ENCODE measurements at places on chromosomes 3 and 15.

DNA sequence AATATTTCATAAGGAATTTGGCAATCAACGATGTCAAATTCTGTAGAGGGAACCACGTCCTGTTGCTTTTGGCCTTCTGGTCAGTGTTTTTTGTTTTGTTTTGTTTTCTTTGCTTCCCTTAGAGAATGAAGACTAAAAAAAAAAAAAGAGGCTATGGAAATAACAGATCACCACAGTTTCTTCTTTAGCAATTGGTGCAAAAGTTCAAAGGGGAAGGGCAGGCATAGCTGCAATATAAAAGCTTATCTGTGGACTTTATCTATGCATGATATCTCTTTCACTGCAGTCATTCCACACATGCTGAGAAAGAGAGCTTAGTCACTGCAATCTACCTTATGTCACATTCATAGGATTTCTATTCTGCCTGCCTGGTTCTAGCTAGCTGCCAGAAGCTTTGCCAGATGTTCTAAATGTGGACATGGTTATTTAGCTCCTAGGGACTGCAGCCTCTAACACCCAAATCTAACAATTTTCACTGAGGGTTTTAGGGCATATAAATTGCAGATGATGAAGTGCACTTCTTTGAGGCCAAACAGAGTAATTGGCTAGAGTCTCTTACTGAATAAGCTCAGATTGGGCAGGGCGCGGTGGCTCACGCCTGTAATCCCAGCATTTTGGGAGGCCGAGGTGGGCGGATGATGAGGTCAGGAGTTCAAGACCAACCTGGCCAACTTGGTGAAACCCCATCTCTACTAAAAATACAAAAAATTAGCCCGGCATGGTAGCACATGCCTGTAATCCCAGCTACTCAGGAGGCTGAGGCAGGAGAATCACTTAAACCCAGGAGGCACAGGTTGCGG lies 637.2 kb downstream of the NTRK3 start:
- no peak for DNase-seq

GRCh38 chr3:169661361-169662131 lies 2.0 kb downstream of the MECOM start:
- no peak for DNase-seq

GRCh38 chr3:119492128-119492527 lies 6.2 kb upstream of the TIMMDC1 start:
- no peak for DNase-seq

GRCh38 chr3:69179740-69180372 lies 57.5 kb upstream of the LMOD3 start:
- DNase-seq: no peak

- no peak for DNase-seq
Measured at GRCh38 chr15:97140216-97140615, 809.7 kb downstream of the NR2F2 start.

GRCh38 chr15:93378558-93378957 lies 289.5 kb upstream of the RGMA start:
- no peak for DNase-seq

DNA sequence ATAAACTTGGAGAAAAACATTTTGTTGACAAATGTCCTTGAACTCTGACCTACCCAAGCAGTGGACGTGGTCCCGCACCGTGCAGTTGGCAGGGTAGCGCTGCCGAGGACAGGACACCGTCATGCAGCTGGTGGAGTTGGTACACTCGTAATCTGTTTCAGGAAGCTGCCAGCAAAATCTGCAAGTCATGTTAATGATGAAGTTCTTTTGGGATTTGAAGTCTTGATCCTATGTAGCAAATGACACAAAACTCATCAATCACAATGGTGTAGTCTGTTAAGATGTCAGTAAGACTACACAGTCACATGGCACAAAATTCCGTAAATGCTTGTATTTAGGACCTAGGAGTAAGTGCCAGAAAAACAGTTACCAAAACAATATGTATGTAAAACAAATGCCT lies 5.5 kb downstream of the TM2D3 start:
- DNase-seq: no peak
